ENCODE measurements at places on chromosomes 6 and 20.

DNA sequence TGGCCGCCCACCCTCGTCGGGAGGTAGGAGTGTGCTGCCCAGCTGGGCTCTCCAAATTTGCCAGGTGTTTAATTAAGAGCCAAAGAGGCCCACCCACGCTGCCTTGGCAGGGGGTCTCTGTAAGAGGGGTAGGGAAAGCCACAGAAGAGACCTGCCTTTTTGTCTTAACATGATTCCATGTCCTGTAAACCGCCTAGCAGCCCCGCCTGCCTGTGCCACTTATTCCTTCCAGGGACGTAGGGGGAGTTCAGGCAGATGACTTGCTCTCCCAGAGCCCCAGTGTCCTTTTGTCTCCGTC lies 2.1 kb downstream of the FAM210B start:
- DNase-seq: no peak

GRCh38 chr20:6103301-6103700 lies 19.5 kb downstream of the FERMT1 start:
- no peak for DNase-seq

GRCh38 chr6:150026976-150027805 lies 1.9 kb upstream of the RAET1L start:
- no peak for DNase-seq

DNA sequence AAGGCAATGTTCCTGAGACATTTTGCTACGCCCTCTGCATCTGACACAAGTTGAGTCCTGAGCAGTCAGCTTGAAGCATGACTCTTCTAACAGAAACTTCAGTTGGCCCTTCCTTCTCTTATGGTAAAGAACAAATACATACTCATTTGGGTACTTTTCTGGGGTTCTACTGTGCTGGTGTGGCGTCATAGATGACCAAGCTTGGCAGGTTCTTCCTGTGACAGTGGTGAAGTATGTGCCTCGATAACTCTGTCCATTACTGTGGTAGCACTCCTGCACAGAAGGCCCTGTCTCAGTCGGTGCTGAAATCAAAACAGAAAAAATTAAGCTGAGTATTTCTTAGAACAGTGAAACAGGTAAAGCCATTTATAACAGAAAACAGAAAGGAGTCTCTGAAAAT lies 152.5 kb downstream of the SLC22A3 start:
- DNase-seq: no peak

DNA sequence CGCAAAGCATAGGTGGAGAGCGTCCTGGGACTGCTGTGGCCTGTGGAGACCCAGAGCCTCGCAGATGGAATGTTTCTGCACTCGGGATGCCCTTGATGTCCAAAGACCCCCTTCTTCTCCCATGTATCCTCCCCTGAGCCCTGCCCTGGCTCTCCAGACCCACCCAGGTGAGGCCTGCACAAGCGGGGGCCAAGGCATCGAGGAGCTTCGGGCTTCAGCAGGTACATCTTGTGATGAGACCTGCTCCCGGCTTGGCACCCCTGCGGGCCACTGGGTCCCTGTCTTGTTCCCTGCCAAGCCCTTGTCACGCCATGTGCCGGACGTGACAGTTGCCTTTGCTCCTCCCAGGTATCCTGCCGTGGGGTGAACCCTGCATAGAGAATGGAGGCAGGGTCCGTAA lies 85.2 kb downstream of the RAMACL start:
- DNase-seq: no peak

GRCh38 chr6:7042654-7043545 lies 64.9 kb upstream of the RREB1 start:
- DNase-seq: no peak

DNA sequence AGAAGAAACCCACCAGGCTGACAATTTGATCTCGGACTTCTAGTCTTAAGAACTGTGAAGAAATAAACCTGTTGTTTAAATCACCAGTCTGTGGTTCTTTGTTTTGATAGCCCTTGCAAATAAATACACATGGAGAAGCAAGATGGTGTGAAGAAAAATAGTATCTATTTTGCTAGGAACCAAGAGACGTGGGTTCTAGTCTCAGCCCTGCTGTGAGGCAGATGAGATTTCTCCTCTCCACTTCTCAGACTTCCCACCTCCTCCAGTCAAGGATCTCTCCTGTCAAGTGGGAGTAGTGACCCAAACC lies 294.9 kb upstream of the JARID2 start:
- no peak for DNase-seq

GRCh38 chr6:40398810-40399477 lies 188.2 kb downstream of the LRFN2 start:
- DNase-seq: no peak

All from AML-193 (cell line).